Dermis microvascular lymphatic vessel endothelial cell (primary cell): ENCODE measurements at places on chromosomes 7 and 10. TPM values are rescaled to one million over a fixed set of nuclear protein-coding genes. Genes with fewer than 3 reads are reported as not detected.

HOXA1 gene
- total RNA-seq = 0.51 and 1.0 TPM in 2 replicates

UBTD1 gene
- 45.1 and 62.6 TPM in 2 replicates for total RNA-seq

PNLIPRP3 gene
- total RNA-seq = under 0.01 TPM in 1 of 2 replicates, not detected in the other

SNCG gene
- total RNA-seq = 108 and 137 TPM in 2 replicates

HKDC1 gene
- 0.13 TPM in 1 of 2 replicates, not detected in the other for total RNA-seq

LRRC18 gene
- total RNA-seq = not detected in 2 replicates

HPSE2 gene
- total RNA-seq = under 0.01 TPM in 1 of 2 replicates, not detected in the other

TMEM213 gene
- not detected in 2 replicates for total RNA-seq
